ENCODE measurements at places on chromosomes 5 and 9.
A peak's percentile ranks its signal among the peaks of the same experiment; 100 is the strongest.

GRCh38 chr5:98470747-98471146 lies 302.7 kb upstream of the RGMB start:
- DNase-seq, result no peak

DNA sequence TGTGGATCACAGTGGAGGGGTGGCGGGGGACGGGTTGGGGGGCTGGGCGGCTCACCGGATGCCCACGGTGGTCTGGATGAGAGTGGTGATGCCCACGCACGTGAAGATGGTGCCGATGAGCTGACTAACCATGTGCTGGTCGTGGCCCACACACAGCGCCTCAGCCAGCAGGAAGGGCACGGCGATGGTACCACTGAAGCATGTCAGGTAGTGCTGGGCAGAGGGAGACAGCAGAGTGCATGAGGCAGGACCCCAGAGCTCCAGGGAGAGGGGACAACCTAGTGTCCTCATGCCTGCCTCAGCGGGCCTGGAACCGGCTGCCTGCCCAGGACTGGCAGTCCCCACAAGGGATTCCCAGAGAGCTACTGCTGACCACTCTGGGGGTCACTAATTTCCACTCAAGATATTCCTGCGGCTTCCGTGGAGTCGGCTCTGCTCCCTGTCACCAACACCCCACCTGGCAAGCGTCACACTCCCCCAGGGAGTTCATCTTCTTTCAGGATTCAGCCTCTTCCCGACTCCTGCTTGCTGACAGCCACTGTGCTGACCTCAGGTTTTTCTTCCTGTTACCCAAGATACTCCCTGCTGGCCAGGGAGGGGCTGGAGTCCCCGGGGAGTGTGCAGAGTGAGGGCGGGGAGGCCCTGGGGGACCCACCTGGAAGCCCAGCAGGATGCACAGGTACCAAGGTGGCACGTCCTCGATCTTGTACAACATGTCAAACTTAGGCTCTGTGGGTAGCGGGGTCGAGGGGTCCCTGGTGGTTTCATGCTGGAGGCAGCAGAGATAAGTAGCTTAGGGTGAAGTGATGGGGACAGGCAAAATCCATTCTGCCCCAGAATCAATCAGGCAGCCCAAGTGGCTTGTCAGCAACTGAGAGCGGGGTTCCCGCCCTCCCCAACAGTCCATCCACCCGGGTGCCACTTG lies 998 bp downstream of the SLC23A1 start:
- DNase-seq, result no peak

GRCh38 chr9:16871336-16872151 lies 1.1 kb upstream of the BNC2 start:
- DNase-seq, result peak; percentile 80

GRCh38 chr9:106583751-106584150 lies 279.2 kb upstream of the ZNF462 start:
- DNase-seq, result no peak

DNA sequence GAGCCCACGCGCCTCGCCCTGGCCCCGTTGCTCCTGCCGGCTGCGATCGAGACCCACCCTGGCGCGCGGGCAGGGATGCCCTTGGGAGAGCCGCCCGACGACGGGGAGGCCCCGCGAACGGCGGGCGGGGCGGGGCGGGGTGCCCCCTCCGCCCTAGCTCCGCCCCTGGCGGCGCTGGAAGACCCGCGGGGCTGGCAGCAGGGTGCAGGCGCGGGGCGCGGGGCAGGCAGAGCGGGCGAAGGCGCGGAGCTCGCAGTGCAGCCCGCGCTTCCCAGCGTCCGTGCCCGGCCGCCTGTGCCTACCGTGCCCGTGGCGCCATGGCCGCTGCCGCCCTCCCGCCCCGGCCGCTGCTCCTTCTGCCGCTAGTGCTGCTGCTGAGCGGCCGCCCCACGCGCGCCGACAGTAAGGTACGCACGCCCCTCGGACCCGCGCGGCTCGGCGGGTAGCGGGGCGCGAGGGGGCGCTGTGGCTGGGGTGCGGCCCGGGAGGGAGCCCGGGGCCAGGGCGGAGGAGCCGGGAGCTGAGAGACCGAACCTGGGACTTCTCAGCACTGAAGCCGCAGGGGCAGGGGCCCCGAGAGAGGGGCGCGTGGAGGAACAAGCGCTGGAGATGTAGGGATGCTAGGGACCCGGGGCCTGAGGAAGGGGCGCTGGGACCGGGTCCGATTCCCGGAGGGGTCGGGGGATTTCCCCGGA lies at the start of gene OLFML2A:
OLFML2A (plus strand) TSS at position 180 of the 695 bp plus-strand sequence; CDS start at position 318, 138 bp downstream.
- DNase-seq, result no peak

DNA sequence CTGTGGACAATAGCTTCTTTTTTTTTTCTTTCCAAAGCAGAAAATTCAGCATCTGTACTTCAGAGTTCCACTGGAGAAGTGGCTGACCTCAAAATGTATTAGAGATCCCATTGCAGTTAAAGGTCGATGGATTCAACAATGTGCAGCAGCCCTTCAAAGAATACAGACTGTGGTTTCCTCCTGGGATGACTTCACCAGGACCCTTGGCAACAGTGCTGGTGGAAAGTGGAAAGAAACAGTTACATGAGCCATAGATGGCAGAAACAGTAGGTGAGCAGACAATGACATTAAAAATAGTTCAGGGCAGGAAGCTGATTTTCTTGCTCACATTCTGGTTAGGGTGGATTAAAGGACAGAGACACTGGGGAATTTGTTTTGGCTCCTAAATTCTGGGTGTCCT lies 62.4 kb downstream of the SLC28A3 start:
- DNase-seq, result no peak

GRCh38 chr5:141878186-141878710 lies at the start of gene PCDH1:
TSS of gene PCDH1 (minus strand) at chr5:141878410. CDS start at chr5:141878262, 148 bp downstream.
- peak; percentile 47 for DNase-seq

DNA sequence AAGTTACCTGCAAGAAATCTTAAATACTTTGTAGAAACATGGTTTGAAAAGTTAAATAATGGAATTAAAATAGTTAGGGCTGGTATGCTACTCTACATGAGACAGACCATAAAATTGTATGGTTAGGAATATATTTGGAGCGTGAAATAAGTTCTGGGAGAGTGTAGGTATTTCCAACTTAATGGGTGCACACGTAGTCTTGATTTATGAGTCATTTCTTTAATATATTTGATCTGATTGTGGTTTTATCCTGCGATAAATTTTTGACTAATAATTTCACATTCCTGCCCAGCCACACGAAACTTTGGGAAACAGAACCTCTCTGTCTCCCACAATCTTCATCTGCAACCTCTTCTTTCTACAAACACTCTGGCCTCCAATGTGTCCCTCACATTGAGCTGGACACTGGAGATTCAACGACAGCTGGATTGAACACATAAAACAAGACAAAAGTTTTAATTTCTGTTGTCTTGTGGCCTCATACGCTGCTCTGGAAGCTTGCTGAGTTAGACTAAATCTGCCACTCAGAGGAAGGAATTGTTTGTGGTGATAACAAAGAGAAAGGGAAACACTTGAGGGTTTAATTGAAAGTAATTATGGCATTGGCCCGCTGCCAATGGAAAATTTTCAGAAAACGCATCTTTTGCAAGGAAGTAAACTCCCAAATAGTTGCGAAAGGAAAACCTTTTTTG lies 201.8 kb upstream of the ZNF608 start:
- DNase-seq, result no peak
